ENCODE measurements at places on chromosomes 7 and 10.

GRCh38 chr7:157436076-157436475 lies 99.3 kb downstream of the DNAJB6 start:
- DNase-seq = no peak

DNA sequence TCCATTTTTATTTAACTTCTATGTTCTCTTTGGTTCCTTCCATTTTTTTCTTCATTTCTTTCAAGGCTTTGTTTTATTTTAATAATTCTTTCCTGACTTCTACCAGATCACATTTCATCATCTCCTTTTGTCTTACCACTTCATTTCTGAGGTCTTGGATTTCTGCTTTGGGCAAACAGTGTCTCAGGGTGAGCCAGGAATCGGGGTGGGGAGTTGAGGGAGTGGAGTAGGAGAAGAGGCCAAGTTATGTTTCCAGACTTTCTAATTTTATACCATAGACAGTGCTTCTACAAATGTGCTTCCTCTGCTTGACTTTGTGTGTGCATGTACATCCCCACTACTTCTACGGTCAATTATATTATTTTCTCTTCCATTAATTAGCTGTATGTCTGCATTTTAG lies 112.1 kb downstream of the PRKG1 start:
- no peak for DNase-seq

DNA sequence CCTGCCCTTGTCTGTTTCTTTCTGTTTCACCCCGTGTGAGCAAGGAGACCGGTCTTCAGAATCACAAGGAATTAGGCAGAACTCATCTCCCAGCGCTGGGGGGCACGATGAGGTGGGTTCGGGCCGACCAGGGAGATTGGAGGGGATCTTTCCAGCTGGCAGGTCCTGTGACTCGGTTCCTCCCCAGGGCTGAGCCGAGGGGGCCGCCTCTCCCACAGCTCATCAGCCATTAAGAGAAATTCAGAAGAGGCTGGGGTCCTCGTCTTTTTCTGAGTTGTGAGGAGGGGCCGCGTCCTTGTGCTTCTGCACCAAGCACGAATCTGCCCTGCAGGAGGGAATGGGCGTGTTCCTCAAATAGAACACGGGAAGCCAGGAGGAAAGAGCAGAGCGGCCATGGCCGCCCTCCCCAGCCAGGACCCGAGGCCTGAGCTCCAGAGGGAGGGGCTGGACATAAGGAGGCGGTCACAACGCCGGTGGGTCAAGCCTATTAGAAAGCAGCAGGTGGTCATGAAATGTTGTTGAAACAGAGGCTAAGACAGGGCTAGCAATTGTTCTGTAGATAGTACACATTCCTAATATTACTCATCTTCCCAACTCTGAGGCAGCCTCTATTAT lies 125.3 kb downstream of the ADARB2 start:
- no peak for DNase-seq

DNA sequence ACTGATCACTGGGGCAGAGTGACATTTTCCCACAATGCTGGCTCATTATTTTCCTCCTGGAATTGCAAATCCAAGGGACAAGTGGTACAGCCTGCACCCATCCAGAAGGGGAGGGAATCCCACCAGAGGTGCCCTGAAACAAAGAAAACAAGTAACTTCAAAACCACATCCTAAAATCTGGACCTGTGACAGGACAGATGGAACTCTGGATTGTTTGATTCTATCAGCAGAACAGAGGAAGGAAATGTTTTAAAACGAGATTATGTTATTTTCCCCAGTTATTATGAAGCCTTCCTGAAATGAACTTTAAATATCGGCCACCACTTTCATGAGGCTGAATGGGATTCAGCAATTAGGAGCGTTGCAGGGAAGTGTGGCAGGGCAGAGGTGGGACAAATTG lies 62.2 kb upstream of the ECHDC3 start:
- DNase-seq = no peak

- DNase-seq = peak; percentile 29
These were observed 12.8 kb downstream of the CPA1 start for GRCh38 chr7:130393101-130393561.

GRCh38 chr10:4704034-4704545 lies 121.9 kb upstream of the AKR1E2 start:
- DNase-seq = peak; percentile 79
